ENCODE measurements at places on chromosomes 5 and 9.

GRCh38 chr9:85452841-85453240 is 288.9 kb downstream of the AGTPBP1 start:
- DNase-seq, result no peak

- no peak for DNase-seq
Observed at GRCh38 chr9:133273098-133273497, 1.9 kb downstream of the ABO start.

DNA sequence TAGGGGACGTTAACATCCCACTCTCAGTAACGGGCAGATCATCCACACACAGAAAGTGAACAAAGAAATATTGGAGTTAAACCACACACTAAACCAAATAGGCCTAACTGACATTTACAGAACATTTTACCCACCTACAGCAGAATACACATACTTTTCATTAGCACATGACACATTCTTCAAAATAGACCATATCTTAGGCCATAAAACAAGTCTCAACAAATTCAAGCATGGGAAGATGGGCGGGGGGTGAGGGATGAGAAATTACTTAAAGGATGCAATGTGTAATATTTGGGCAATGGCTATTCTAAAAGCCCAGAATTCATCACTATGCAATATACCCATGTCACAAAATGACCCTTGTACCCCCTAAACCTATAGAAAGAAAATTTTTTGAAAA is 226.2 kb downstream of the ATPSCKMT start:
- DNase-seq, result no peak

DNA sequence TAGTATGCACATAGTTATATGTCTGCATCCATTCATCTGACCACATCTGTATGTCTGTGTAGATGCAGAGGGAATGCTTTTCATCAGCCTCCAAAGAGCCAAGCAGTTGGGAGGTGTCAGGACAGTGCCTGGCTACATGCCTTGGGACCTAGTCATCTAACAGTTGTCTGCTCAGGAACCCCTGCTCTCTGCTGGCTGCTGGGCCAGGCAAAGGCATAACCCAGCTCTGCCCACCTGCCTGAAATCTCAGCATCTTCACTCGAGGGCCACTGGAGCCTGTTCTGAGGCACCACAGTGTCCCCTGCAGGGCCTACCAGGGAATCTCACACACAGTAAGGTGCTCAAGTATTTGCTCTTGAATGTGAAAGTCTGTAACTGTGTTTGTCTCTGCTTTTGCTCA is 3.7 kb downstream of the C9orf50 start:
- peak; percentile 71 for DNase-seq

DNA sequence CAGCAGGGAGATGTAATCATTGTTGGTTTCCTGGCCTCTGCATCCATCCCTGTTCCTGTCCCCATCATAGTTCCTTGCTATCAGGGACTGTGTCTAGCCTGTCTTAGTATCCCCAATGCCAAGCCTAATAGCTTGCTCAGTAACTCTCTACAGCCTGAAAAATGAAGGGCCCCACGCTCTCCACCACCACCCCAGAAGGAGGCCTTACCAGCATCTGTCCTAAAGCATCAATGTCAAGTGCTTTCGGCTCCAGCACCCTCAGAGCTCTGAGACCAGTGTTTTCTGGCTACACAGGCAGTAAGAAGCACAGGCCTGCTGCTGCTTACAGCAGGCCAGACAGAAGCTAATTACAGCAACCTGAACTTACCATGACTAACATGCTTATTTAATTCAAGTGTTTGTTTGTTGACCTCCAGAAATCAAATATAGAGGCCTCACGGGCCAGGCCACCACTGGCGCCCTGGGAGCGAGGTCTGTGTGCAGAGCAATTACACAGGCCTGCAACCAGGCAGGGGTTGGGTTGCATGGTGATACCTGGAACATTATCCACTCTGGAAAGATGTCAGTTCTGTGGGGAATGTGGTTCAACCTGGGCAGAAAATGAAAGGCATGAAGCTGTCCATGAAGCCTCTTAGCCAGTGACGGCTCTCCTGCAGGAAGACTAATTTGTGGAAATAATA is 124.3 kb downstream of the SLC1A3 start:
- no peak for DNase-seq

GRCh38 chr9:28056006-28056405 is 482.7 kb upstream of the C9orf72 start:
- no peak for DNase-seq

GRCh38 chr9:19050637-19051591 is 1.7 kb downstream of the RRAGA start:
- peak; percentile 16 for DNase-seq

DNA sequence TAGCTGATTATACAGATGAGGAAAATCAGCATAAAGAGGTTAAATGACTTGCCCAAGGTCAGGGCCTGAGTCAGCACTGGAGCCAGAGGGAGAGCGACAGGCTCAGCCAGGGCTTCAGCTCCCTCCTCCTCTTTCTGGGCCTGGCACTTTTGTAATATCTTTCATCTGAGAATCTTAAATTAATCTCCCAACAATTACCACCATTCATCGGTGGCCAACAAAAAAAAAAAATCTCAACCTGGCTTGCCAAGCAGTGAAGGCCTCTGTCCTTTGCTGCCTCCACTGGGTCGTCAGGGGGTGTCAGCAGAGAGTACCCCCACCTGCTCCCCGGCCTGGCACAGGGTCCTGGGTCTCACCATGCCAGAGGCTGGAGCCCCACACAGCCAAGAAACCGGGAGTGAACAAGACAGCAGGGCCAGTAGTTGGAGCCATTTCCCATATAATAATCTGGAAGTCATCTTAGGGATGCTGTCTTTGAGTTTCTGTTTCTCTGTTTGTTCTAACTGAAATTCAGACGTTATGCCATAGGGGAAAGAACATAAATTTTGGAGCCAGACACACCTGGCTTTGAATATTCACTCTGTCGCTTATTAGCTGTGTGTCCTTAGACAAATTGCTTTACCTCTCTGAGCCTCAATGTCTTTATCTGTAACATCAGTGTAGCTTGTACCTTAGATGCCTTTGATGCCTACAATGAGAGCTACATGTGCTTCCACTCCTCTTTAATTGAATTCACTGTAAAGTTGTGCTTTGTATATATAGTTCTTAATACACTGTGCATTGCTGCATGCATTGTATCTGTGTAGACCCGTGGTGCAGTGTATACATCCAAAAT is 299.9 kb upstream of the MSX2 start:
- no peak for DNase-seq

DNA sequence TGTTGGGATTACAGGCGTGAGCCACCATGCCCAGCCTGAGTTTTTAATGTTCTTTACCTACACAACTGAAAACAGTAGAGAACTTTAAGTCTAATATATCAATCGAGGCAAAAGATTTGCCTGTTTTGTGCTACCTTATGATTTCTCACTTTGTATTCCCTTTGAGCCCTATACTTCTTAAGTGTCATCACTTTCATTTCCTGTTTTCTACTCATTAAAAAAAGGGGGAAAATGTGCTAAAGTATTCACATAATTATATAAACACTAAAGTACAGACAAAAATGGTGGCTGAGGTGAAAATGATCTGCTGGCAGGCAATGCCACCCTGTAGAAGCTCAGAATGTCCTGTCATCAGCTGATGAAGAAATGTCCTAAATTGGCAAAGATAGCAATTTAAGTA is 23.6 kb downstream of the ATG10 start:
- DNase-seq, result no peak

DNA sequence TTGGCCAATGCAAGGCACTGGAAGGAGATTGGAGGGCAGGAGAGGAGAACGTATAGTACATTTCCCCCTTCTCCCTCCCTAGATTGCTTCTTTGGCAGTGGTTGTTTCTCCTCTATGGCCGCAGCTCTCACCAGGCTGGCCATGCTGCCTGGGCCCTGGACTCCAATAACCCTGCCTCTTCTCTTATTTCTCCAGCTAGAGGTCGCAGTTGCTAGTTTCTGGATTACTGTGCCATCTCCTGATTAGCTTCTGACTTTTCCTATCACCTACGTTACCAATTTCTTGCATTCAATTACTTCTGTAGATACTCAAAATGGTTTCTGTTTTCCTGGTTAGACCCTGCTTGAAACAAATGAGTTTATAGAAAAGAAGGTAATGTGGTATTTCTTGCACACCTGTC is 2.4 kb upstream of the MACIR start:
- no peak for DNase-seq

GRCh38 chr5:139954022-139954421 is 89.1 kb downstream of the NRG2 start:
- DNase-seq, result no peak

GRCh38 chr9:97666907-97667686 is 30.0 kb downstream of the XPA start:
- DNase-seq, result no peak

- DNase-seq, result no peak
Observed at GRCh38 chr5:125402787-125403186, 656.3 kb upstream of the ZNF608 start.

DNA sequence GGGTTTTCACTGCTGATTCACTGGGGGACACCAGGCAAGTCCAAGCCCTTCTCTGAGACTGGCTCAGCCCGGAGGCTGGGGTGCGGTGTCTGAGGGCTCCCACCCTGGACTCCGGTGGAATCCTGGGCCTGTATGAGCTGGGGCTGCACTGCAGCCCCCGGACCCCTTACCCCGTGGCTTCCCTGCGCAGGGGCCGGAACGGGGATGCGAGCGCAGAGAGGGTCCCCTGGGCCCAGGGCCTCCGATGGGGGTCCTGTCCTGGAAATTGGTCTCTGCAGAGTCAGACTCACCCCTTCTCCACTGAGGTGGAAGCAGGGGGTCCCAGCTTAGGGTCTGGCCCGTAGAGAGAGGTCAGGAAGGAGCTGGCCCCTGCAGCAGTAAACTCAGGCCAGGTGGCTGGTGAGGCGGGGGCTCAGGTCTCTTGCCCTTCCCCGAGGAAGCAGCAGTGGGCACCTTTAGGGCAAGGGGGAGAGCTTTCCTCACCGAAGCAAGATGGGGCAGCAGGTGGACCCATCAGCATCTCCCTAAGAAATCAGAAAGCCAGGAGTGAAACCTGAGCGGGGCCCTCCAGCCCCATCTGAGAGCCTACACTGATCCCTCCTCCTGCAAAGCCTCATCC is 1.6 kb upstream of the VAV2 start:
- no peak for DNase-seq

DNA sequence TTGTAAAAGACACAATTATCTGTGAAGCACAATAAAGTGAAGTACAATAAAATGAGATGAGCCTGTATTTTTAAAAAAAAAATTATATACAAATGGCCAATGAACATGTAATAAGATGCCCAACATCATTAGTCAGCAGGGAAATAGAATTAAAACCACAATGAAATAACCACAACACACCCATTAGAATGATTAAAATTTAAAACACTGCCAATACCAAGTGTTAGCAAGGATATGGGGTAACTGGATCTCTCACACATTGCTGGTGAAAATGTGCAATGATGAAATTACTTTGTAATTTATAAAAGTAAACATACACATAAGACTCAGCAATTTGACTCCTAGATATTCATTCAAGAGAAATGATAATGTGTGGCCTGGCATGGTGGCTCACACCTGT is 62.8 kb downstream of the SHOC1 start:
- peak; percentile 75 for DNase-seq

- DNase-seq, result no peak
Observed at GRCh38 chr9:21933281-21933680, 60.9 kb downstream of the CDKN2A start.

GRCh38 chr9:16675131-16675530 is 195.3 kb downstream of the BNC2 start:
- peak; percentile 60 for DNase-seq

DNA sequence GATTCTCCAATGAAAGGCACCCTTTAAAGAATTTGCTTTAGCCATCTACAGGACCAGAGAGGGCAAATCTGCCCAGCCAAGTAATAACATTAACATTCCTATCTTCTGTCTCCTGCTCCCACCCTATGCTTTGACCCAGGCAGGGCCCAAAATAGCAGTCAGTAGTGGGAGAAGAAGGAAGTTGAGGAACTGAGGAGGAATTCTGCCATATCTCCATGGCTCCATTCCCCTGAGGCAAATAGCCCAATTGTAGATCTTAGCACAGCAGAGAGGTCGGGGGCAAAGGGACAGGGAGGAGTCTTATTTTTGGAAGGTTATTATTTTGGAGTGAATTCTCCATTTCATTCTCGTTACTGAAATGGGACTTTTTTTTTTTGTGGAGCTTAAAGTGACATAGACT is 111.1 kb upstream of the IFNK start:
- DNase-seq, result no peak

GRCh38 chr5:42721484-42721883 is 35.1 kb upstream of the CCDC152 start:
- DNase-seq, result no peak

DNA sequence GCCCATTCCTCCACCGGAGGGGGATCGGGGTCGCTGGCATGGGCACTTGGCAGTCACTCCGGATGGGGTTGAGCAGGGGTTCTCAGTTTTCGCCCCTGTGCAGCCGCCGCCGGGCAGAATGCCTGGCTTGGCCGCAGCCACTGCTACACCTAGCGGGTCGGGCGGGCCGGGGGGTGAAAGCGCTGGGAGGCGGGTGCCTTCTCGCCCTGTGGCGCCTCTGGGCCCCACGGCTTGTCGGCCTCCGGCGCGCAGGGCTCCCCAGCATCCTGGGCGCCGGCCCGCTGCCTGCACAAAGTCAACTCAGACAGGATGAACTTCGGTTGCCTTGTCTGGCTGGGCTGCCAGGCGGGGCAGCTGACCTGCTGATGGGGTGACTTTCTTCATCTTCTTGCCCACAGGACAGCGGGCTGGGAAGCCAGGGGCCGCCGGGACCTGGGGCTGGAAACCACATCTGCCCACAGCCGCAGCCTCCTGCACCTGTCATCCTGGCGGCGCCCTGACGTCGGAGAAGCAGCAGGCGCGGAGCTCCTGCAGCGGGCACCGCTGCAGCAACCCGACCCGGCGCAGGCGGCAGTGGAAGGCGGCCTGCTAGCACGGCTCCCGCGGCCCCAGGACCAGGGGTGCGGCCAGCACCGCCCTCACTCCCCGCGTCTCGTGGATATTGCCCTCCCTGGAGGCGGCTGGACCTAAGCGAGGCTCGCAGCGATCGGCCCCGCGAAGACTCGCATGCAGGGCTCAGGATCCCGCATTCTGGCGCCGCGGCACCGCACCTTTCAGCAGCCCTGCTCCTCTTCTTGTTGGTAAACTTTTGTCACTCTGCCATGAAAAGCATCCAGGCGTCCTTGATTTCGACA is 1.3 kb upstream of the ANKRD18A start:
- DNase-seq, result no peak
